Cortex of kidney (tissue), 1 donor: ENCODE measurements at places on chromosomes 6 and 20.

- no peak for DNase-seq
These were observed 51.9 kb downstream of the AKAP12 start for GRCh38 chr6:151291722-151292059.

GRCh38 chr6:63732336-63732735, 96.7 kb downstream of the PHF3 start:
- DNase-seq, result no peak

- no peak for DNase-seq
These were observed 39.4 kb upstream of the SPDEF start for GRCh38 chr6:34595332-34596184.

DNA sequence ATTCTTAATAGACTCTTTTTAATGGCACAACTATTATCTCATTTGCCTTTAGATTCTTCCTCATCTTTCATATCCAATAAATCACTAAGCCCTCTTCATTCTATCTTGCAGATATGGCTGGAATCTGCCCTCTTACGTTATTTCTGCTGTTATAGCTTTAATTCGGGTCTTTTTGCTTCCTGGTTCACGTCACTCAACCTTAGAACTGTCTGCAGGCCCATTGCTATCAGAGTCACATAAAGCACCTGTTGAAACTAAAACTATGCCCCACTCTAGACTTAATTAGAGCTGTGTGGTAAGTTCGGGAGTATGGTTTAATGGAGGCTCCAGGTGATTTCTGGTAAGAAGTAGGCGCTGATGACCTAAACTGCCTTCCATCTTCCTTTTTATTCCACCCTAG, 988 bp downstream of the QRSL1 start:
- no peak for DNase-seq

DNA sequence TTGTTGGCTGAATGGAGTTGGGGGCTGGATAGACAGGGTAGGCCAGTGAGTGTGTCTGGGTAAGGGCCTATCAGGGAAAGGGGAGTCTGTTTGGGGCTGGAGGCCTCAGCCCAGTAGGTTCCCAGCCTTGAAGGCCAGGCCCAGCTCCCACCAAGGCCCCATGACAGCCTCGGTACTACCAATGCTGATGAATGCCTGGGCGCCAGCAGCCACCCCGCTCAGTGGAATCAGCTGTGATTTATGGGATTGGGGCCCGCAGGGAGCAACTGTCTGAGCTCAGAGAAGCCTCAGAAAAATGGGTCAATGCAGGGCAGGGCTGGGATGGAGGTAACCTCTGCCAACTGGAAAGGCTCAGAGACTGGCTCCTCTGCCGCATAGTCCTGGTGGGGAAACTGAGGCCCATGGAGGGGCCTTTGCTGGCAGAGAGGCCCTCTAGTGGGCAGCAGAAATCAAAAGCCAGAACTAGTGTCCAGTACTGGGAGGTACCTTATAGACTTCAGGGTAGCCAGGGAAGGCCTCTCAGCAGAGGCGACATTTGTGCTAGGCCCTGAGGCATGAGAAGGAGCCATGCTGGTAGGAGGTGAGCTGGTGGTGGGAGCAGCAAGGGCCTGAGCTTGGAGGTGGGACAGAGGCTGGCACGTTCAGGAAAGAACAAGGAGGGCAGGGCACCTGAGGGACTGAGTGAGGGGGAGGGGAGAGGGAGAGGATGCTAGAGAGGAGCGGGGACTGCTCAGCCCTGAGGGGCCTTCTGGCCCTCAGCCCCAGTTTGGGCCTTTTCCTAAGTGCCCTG, 36.4 kb downstream of the DLGAP4 start:
- no peak for DNase-seq

GRCh38 chr20:40568200-40568599, 120.8 kb downstream of the MAFB start:
- no peak for DNase-seq

DNA sequence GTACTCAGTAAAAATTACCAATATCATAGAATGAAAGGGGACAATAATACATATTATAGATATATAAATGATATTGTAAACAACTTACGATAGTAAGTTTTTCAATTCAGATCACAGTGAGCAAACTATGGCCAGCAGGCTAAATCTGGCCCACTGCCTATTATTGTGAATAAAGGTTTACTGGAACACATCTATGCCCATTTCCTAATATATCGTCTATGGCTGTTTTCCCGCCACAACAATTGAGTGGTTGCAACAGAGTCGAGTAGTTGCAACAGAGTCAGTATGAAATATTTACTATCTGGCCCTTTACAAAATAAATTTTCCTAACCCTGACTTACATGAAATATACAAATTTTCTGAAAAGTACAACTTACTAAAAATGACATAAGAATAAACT, 297.3 kb upstream of the KCNQ5 start:
- DNase-seq, result no peak

- DNase-seq, result no peak
These were observed 307.5 kb downstream of the DHX35 start for GRCh38 chr20:39269493-39270217.

GRCh38 chr6:111971866-111972532, 81.9 kb upstream of the CCN6 start:
- no peak for DNase-seq

- no peak for DNase-seq
These were observed 297.9 kb upstream of the RIMS1 start for GRCh38 chr6:71588490-71588889.

DNA sequence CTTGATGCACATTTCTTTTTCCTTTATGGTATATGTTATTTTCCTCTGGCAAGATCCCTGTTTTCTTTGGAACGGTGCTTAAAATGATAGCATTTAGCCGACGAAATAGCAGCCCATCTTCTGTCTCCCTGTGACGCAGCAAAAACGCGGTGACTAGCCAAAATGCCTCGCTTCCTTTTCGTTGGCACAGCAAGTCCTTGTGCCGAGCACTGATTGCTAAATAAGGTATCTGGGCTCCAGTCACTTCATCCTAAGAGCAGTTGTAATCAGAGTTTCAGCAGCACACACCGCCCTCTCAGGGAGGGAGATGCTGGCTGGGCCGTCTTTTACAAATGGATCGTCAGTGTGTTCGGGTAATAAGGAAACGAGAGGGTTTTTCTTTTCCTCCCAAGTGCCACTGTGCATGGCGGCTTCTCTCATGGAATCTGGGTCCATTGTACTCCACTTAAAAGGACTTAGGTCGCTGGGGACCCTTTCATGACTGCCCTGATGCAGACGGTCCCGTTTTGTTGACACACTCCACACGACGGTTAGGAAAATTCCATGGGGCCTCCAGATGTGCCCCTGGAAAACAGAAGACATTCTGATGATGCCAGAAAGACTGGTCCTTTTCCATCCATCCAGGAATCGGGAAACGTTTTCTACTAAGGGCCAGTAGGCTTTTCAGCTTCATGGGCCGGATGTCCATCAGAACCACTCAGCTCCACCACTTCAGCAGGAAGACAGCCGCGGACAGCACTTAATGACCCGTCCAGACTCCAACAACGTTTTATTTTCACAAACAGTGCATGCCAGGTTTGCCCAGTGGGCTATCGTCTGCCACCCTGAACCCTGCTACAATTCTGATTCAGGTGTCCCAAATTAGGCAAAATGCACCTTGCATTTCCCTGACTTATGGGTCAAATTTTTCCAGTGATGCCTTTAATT, 185.5 kb downstream of the CDH4 start:
- no peak for DNase-seq

- no peak for DNase-seq
These were observed 49.5 kb downstream of the SOBP start for GRCh38 chr6:107539409-107539808.

- no peak for DNase-seq
These were observed 192.5 kb upstream of the RREB1 start for GRCh38 chr6:6915219-6915618.
